NCI-H526 (cell line): ENCODE measurements at places on chromosomes 4 and X.

- DNase-seq: no peak
Observed at GRCh38 chr4:15253349-15253748, 174.5 kb upstream of the C1QTNF7 start.

DNA sequence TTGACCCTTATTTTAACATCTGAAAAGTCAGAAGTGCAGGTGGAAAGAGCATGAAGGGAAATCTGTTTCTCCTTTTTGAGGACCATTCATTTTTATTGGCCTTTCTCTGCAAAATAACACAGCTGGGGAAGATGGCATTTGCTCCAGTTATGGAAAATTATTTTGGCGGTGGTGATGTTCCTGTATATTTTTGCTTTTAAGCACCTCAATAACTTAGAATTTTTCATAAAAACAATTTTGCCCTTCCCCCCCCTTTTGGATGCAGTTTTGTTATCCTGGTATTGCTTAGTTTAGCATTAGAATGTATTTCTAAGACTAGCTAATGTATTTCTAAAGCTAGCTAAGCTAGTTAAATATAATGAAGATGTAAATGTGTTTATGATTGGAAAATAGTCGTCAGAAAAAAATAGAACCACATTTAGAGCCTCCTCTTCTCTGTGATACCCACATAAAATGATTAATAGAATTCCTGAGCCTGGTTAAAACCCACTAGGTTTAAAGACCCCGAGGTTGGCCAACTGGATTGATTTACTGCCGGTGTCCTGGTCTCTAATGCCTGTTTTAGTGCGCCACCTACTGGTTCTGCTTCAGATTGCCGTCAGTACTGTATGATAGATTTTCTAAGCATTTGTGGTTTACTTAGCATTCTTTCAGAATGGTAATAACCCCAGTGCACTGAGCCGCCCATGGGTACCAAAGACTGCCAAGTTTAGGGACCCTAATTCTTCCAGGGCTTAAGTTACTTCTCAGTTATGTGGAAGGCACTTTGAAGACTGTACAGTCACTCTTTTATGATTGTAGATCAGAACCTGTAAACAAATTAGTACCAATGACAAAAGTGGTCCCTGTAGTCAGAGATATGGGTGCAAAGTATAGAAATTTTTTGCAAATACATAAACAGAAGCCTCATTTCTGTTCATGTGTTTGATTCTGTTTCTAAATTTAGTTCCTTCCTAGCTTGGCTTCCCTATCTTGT, 11.4 kb downstream of the KLF3 start:
- peak; percentile 58 for DNase-seq

DNA sequence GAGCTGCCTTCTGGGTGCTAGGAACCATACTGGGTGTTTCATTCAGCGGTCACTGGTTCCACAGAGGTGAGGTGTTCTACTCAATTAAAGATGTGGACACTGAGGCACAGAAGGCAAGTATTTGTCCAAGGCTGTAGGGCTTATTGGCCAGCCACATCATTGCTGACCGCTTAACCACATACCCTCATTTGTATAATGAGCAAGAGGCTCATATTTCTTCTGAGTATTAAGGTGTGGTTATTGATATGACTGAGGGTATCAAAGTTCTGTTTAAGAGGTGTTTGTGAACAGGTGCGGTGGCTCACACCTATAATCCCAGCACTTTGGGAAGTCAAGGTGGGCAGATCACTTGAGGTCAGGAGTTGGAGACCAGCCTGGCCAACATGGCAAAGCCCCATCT, 14.3 kb downstream of the RNF4 start:
- no peak for DNase-seq

DNA sequence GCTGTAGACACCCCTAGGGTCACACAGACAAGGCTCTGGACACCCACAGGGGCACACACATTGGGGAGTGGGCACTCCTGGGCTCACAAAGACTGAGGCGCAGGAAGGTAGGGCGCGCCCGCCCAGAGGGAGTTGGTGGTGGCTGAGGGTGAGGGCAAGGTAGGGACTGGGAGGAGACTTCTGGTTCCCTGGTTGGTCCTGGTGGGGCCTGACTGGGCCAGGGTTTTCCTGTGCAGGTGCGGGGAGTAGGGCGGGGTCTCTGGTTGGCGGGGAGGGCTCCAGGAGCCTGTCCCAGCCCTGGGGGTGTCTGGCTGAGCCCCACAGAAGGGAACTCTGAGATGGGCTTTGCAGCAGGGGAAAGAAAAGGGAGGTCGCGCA, 6.7 kb upstream of the WAS start:
- no peak for DNase-seq

- no peak for DNase-seq
Observed at GRCh38 chr4:90226734-90227133, 99.5 kb downstream of the CCSER1 start.

DNA sequence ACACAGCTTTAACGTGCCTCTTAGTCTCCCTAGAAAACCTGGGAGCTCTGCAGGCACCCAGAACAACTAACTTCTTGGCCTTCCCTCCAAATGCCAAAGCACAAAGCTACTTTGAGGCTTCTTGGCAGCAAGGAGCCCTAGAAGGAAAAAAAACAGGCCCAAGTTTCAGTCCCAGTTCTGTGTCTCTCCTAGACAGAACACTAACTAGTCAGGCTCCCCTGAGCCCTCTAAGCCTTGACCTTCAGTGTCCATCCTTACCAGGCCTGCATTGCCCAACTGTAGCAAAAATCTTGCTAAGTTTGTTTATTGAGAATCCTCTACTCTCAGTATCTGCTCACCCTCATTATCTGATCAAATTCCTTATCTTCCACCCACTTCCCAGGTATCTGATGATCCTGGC, 79.2 kb downstream of the PAPSS1 start:
- DNase-seq: no peak

DNA sequence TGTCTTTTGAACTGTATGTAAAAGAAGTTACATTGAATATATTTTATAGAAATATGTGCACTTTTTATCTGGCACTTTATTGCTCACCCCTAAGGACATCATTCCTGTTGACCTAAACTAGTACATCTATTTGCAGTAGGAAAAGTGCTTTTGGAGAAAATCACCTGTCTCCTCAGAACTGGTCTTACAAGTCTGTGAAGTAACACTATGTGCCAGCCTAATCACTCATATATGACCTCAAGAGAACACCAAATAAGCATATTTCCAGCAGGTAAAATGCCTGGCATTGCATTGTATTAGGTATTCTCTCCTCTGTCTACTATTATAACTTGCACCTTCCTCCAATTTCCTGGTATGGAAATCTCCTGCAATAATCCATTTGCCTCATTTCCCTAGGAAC, 4.0 kb upstream of the GASK1B start:
- peak; percentile 78 for DNase-seq

DNA sequence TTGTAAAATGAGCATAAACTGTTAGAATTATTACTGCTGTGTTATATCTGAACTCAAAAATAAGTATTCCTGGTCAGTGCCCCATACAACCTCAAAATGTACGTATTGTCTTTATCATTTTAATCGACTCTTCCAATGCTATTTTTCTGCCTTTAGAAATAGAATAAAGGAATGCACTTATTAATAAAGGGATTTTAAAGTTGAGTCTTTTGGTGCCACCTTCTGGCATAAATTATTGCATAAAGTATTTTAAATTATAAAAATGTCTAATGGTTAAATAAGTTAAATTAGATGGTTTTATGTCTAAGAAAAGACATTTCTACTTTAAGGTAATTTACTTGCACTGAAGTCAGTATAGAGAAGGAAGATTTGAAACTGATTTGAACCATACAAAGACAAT, 424.0 kb upstream of the NDST4 start:
- DNase-seq: peak; percentile 11

DNA sequence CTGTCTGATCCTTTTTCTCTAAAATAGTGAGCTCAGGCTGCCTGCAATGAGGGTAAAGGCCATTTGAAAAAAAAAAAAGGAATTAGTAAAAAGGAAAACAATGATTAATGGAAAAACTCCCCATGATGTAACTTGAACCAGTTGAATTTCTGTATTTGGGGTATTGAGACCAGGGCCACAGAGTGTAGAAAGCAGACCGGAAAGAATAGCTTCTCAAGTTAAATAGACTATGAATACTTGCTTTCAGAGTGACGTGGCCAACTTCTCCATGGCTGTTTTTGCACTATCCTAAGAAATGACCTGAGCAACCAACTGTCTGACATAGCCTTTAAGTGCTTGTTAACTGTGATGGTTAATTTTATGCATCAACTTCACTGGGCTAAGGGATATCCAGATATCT, 222.1 kb upstream of the INTU start:
- DNase-seq: no peak

DNA sequence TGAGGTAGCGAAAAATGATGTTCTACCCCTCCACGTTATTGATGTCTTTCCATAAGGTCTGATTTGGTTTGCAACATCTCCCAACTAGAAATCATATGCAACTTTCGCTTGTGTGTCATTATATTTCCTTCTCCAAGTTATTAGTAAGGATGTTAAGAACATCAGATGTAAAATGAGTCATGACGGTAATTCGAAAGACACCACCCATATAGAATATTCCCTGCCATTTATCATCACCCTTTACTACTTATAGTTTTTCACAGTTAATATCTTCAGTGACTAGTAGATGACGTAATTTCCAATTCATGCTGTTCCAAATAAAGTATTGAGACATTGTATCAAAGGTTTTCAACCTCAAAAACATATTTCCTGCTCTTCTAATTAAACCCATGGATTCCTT, 146.7 kb upstream of the MAP3K15 start:
- DNase-seq: no peak

DNA sequence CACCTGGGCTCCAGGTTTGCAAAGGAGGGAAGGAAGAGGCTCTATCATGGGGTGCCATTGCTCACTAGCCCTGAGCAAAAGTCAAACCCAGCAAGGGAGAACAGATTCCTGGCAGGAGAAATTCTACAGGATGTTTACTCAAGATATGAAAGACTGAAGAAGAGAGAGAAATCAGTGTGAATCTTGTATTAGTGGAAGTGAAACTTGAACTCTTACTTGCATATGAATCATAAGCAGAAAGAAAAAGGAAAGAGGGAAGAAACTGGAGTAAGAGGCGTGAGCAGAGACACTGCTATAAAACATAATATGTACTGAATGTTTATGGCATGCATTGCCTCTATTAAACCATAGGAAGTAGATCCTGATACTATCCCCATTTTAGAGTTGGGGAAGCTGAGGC, 60.9 kb downstream of the C4orf46 start:
- no peak for DNase-seq

- no peak for DNase-seq
Observed at GRCh38 chr4:86845593-86845992, 3.6 kb downstream of the SLC10A6 start.

DNA sequence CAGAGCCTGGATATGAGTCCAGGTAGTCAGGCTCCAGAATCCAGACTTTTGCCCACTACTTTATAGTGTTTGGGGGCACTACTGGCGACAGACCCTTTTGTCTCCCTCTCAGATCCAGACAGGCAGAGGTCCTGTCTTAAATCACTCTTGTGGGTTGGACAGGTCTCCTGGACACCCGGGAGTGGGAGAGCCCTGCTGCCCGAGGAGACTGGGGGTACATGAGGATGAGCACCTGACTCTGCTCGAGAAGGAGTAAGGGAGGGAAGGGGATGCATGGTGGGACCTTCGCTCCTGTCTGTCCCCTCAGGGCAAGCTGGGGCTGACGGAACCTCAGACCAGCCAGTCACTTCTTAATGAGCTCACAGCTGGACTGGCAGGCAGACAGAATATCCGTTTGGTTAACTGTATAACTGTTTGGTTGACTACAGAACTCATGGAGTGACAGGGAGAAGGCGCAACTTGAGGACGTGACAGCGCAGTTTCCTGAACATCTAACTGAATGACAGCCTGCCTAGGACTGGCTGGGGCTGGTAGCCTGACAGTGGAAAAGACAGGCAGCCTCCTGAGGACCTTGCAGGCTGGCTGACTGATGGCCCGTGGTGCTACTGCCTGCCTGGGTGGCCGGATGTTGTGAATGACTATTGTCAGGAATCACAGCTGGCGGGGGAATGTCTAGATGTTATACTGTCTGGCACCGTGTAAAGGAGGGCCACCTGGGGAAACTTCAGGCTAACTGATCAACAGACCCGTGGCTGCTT, 1.6 kb upstream of the SUV39H1 start:
- DNase-seq: no peak

DNA sequence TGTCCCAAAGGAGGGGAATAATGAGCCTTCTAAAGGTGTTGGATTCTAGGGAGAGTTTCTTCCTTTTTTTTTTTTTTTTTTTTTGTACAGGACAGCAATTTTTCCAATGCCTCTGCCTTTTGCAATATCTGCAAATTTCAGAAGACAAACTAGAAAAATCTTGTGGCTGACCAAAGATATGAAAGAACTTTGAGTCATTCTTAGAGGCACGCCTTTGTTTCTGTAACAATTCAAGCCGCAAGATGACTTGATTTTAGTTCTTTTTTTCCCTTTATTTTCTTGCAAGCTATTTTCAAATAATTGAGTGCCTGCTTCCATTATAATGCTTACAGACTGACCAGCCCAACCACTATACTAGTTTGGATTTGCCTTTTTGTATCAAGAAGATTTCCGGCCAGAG, 47.6 kb upstream of the UXT start:
- DNase-seq: no peak

- peak; percentile 62 for DNase-seq
Observed at GRCh38 chr4:37767546-37767945, 58.9 kb upstream of the PGM2 start.

DNA sequence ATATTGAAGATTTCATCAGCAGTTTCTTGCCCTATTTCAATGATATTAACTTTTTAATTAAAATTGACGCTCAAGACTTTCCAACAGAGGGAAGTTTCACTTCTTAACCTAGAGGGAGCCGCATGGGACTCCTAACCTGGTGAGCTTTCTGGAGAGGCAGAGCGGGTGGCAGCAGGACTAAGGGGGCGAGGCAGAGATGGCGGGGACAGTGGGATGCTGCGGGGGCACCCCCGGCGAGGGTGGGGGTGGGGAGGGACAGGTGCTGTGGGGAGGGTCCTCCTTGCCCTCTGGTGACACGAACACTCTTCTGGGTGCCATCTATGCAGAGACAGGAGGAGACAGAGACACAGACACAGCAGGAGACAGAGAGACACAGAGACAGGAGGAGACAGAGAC, 104.4 kb downstream of the ADRA2C start:
- DNase-seq: no peak

DNA sequence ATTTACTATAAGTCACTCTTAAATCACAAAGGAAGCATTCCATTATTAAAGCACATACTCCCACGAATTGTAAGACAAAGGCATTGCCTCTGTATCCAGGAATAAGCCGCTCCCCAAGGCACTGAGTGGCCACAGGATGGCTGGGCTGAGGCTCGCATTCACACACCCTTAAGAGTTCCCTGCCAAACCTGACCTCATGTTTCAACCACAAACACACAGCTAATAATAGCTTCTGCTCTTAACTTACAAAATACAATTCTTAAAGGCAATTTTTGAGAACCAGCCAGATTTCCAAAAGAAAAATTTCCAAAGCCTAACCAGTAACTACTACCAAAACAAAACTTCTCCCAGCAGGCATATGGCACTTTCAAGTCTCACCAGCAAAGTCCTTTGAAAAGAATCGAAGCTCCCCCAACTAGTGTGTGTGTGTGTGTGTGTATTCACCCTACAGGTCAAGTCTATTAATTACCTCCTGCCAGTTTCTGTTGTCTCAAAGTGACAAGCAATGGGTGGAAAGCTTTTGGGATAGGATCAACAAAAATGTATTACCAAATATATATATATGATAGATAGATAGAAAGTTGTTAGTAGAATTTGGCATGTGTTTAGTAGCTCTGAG, 36.0 kb downstream of the ARHGAP6 start:
- no peak for DNase-seq

GRCh38 chr4:75655562-75655961, 17.6 kb downstream of the G3BP2 start:
- no peak for DNase-seq
